Activated naive CD4-positive, alpha-beta T cell treated with Interleukin-2 at 50 U/mL for 16 hours (primary cell): ENCODE measurements at places on chromosomes 1 and 21.

DNA sequence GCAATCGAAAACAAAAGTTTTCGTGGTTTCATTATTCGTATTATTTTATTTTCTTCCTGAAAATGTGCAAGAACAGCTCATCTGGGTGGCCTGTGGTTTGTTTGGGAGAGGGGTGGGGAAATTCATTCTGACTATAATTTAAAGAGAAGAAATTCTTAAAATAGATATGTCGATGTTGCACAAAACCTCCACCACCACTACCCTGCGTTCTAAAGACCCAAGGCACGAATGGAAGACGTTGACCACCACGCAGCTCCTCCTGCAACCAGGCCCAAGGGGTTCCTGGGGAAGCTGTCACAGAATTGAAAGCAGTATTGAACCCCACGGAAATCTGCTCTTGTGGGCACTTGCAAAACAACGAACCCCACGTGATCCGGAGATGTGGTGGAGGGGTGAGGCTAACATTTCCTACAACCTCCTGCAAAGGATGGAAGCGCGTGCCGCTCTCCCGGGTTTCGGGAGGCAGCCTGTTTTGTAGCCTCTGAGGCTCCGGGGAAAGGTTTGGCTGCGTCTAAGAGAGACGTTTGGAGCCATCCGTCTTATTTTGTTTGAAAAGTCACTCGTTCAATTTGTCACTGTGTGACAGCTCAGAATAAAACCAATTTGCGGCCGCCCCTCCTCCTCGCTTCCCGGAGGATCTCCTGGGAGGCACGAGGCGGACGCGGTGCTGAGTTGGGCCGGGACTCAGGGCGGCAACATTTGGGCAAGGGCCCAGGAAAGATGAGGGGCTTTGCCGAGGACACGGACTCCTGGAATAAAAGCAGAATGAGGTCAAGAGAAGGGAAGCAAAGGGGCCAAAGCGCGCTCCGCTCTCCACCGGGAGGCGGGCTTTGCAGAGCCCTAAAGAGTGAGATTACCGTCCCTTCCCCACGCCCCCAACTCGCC, 810 bp upstream of the HLX start:
- no peak for DNase-seq

DNA sequence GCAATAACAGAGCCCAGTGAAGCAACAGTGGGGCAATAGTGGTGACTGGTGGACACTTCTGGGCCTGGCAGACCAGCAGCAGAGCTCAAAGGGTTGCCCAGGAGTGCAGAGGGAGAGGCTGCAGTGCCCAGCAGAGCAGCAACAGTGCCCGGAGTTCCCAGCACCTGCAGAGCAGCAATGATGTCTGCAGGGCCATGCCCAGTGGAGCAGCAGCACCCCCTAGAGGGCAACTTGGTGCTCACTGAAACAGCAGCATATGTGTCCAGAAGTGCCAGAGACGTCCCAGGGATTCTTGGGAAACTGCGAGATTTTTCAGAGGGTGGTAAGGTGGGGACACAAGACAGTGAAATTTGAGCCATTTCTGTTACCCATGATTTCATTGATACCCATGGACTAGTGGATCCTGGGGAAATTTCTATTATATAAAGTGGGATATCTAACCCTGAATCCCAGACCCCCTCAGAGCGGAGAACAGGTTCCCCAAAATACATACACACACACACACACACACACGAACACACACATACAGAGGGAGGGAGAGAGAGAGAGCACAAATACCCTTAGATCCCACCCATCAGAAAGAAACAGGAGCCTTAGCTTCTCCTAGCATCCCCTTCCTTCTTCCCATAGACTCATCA, 156.9 kb upstream of the GJB5 start:
- DNase-seq, result peak; percentile 21

DNA sequence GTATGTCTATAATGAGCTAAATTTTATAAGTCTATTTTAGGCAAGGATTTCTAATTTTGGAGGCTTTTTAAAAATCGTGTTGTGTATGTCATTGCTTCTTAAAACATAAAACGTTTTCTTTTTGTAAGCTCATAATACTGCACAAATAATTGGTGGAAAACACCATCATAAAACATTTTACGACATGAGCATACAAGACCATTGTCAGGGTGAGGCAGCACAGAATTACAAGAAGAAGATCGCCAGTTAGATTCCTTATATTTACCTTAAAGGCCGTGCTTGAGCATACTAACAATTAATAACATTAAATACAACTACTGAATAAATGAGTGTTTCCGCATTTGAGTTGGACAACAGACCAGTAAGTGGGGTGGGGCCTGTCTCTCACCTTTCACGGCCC, 19.1 kb upstream of the LMX1A start:
- DNase-seq, result no peak

- DNase-seq, result no peak
These were observed 15.7 kb upstream of the PHC2 start for GRCh38 chr1:33446590-33446989.

DNA sequence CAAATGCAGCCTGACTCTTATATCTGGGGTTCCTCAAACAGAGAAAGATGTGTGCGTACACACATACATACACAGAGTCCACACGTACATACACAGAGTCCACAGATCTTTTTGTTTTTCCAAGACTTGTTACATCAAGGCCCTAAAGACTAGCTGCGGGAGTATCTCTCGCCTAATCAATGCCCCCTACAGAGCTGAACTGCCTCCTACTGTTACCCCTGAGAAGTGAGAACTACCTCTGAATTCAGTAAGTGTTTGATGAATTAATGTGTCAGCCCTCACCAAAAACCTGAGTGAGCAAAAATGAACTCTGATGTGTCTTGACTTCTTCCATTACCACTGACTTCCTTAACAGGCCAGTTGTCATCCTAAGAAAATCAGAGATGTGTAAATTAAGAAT, 351.2 kb downstream of the HHIPL2 start:
- DNase-seq, result no peak

GRCh38 chr1:61284936-61285335, 202.6 kb downstream of the NFIA start:
- no peak for DNase-seq

- DNase-seq, result no peak
These were observed 22.2 kb upstream of the GNG12 start for GRCh38 chr1:67855444-67855843.

GRCh38 chr1:30857062-30857461, 51.5 kb downstream of the SDC3 start:
- DNase-seq, result no peak

- DNase-seq, result peak; percentile 25
These were observed 943 bp downstream of the SEMA6C start for GRCh38 chr1:151145304-151146071.

DNA sequence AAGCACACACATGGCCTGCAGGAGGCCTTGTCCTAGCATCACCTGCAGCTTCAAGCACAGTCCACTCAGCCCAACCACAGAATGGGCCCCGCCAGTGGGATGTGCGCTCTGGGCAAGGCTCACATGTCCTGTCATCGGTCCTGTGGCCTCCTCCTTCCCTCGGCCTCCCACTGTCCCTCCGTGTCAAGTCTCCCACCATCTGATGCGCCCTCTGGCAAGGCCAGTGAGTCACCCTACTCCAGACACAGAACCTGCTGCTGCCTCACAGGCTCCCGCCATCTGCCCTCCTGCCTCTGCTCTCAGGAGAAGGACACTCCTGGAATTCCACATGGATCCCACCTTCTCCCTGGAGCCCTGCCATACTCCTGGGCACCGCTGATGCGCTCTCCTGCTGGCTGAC, 14.2 kb downstream of the KCNAB2 start:
- no peak for DNase-seq

DNA sequence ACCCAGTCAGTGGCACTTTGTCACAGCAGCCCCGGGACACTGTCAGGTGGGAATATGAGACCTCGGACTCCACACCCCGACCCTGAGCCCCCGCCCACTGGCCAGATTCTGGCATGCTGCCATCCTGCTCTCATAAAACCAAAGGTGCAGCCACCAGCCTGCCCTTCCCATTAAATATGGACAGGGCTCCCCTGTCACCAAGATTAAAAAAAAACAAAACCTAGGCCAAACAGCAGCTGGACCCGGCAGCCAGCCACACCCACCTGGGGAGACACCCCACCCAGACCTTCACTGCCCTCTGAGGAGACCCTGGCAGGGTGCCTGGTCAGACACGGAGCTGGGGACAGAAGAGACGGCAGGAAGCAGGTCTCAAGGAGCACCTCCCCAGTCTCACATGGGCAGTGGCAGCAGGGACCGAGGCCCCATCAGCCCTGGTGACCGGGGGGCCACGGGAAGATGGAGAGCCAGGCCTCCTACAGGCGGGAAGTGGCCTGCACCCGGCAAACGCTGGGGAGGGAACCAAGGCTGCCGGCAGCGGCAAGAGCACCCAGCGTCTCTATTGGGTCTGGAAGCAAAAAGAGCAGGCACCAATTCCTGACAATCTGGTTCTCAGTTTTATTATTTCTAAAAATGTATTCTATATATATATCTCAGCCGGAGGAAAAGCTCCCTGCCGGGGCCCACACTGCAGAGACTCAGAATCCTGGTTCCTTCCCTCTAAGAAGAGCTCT, 61.9 kb downstream of the ACOT7 start:
- no peak for DNase-seq

- DNase-seq, result no peak
These were observed 2.0 kb upstream of the RCC2 start for GRCh38 chr1:17441265-17441992.

DNA sequence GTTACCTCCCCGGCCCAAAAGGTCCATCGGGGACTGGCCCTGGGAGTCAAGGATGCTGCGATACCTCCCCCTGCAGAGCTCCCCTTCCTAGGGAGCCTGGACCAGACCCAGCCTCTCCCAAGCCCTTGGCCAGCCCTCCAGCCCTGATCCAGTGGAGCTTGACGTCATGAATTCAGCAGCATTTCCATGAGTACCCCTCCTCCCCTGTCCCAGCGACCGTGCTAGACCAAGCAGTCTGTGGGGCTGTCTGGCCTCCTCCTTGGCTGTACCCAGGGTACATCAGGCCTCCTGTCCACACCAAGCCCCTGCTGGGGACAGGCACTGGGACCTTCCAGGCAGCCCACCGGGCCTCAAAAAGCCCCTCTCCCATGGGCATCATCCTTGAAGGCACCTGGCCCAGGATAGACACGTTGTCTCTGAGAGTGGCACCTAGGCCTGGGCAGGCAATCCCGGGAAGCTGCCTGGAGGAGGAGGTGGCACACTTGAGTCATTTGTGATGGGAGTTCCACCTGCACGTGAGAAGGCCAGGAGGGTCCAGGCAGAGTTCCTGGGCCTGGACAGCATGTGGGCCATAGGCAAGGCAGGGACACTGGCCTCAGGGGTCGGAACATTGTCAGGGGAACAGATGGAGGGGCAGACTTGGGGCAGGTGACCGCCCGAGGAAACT, 46.4 kb downstream of the WNT9A start:
- DNase-seq, result no peak

DNA sequence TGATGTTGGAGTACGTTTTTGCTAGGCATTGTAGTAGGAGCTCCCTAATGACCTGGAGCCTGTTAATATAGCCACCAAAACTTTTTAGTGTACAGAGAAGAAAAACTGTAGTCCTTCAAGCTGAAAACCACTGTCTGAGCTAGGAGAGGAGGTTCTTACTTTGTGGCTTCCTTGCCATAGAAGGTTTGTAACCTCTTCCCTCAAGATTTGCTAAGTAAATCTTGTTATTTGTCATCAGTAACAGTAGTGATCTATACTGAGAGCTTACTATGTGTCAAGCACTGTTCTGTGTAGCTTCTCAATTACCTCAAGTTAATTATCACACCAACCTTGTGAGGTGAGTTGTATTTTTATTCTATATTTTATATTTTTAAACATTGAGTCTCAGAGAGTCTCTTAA, 21.2 kb upstream of the LRRC8C start:
- DNase-seq, result no peak

DNA sequence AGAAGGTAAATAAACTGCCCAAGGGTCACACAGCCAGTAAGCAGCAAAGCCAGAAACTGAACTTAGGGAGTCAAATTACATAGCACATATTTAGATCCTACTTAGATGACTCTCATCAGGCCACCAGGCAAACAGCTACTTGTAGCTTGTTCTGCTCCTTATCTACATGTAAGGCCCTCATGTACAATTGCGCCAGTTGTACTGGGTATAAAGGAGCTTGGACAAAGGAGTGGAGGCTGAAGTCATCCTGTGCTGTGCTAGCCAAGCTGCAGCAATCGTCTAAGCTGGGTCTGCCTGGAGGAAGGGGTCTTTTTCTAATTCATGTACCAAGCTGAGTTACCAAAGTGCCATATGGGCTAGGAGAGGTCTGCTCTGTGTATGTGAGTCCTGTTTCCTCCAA, 12.8 kb downstream of the ETNK2 start:
- no peak for DNase-seq

DNA sequence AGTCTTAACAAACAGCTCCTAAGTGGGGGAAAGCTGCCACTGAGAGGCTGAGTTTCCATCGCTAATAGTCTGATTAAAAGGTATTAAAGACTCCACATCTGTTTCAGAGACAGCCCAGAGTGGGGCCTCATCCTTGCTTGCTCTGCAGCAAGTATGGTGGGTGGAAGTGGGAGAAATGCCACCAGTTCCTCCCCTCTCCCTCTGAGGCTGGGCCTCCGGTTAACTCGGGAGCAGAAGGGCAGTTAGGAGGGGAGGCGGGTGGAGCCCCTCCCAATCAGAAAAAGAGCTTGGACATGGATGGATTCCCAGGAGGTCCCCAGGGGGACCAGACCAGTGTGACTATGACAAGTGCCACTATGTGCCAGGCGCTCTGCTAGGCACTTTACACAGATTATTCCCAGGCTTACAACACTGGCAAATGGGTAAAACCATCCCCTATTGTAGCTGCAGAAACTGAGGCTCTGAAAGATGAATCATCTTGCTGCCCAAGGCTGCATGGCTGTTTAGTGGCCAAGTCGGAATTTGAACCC, 11.4 kb upstream of the ASCL5 start:
- no peak for DNase-seq

GRCh38 chr1:29921741-29922140, 685.4 kb downstream of the PTPRU start:
- no peak for DNase-seq

DNA sequence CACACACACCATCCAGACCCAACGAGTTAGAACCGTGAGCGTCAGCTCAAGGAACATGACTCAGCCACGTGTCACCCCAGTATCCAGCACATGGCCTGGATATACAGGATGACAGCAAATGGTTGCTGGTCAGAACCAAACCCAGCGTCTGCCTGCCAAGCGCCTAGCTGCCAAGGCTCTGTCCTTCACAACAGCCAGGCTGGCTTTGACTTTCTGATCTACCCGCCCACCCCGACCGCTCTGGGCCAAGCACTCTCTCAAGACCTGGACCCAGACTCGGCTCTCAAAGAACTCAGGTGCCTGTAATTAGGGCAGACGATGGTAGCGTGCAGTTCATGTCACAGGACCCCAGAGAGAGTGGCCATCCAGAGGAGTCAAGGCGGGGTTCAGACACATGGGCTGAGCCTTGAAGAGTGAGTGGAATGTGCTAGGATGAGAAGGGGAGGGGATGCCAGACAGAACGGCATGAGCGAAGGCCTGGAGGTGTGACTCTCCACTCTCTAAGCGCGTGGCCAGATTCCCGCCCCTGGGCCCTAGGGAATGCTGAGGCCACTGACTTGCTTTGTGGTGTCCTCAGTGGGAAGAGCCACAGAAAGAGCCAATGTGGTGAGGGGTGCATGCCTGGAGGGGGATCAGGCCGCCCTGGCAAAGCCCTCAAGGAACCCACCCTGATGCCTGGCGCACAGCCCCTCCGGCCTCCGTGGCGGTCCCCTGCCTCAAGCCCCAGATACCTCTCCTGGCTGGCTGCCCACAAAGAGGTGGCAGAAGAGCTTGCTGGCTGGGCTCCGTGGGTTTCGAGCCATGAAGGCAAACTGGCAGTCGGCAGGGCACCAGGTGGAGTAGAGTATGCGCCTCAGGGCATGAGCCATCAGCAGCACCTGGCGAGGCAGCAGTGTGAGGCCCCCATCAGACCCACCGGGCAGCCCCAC, 7.0 kb downstream of the SH2D5 start:
- peak; percentile 1 for DNase-seq
